Fibroblast of gingiva (primary cell): ENCODE measurements at places on chromosomes 13 and 19.

GRCh38 chr13:76825430-76825829 lies 60.8 kb downstream of the KCTD12 start:
- no peak for DNase-seq

DNA sequence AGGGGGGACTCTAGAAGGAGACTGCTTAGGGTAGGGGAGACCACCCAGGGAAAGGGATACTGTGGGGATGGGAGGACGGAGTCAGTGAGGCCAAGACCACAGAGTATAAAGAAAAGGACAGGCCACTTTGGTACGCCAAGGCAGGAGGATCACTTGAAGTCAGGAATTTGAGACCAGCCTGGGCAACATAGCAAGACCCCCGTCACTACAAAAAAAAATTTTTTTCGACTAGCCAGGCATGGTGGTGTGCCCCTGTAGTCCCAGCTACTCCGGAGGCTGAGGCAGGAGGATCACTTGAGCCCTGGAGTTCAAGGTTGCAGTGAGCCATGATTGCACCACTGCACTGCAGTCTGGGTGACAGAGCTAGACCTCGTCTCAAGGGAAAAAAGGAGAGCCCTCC lies 6.6 kb downstream of the IFNL3 start:
- DNase-seq = no peak

DNA sequence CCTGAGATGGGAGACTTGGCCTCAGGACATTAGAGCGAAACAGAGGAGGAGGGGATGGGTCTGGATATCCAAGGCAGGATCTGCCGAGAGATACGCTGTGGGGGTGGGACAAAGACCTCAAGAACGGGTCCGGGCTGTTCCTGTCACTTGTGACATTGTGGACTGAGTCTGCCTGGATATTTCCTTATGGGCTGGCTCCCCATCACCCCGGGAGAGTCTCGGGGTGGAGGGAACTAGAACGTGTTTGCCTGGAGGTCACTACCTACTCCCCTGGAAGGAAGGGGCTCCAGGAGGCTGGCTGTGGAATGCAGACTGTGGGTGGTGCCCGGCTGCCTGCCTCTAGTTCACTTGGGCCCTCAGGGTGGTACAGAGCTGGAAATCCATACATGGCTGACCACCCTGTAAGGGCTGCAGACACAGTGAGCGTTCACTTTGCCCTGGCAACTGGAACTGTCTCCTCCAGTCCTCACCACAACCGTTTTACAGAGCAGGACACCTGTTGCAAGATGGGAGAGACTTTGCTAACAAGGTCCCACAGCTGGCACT lies 26.4 kb downstream of the DNM2 start:
- DNase-seq = no peak

DNA sequence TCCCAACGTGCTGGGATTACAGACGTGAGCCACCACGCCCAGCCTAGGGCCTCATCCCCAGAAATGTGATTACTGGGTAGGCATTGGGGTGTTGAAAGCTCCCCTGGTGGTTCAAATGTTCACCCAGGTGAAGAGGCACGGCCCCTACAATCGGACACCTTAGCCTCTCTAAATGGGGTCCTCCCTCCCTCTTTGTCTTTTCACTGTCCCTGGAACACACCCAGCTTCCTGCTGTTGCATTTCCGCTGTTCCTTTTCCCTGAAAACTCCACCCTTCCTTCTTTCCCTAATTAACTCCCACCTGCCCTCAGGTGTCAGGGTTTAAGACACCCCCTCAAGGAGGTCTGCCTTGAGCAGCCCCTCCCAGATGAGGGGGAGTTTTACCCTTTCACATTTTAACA lies 3.6 kb upstream of the PRODH2 start:
- DNase-seq = no peak

GRCh38 chr19:4359627-4360000 lies 16.3 kb downstream of the MPND start:
- DNase-seq = no peak

DNA sequence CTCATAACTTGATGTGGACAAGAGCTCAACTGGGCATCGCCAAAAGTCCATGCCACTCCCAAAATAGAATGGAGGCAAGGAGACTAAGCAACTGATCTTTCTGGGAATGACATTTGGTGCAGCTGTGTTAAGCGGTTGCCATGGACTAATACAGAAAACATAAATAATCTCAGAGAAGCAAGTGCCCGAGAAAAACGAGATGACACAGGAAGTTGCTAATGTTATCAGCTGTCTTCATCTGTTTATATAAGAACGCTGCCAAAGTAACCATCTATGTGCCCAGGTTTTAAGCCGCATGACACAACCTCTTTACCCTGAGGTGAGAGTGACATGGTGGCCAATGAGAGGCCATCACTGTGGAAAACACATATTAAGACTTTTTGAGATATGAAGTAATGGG lies 54.9 kb upstream of the SACS start:
- DNase-seq = peak; percentile 37

GRCh38 chr13:95713651-95714050 lies 36.7 kb downstream of the DNAJC3 start:
- DNase-seq = peak; percentile 14

- DNase-seq = no peak
Measured at GRCh38 chr13:40146063-40146462, 490.6 kb downstream of the COG6 start.

DNA sequence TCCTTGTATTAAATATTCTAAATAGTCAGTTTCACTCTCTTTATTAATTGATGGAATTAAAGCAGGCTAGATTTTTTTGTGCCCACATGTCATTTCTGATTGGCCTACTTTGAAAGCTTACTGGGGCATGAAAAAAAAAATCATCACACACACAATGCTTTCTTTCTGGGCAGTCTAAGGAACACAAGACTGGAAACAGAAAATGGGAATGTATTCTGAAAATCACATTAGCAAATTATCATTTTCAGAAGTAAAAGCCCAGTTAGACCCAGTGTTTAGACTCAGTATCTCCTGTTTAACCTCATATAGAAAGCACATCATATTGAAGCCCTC lies 339.4 kb downstream of the SPRY2 start:
- no peak for DNase-seq

DNA sequence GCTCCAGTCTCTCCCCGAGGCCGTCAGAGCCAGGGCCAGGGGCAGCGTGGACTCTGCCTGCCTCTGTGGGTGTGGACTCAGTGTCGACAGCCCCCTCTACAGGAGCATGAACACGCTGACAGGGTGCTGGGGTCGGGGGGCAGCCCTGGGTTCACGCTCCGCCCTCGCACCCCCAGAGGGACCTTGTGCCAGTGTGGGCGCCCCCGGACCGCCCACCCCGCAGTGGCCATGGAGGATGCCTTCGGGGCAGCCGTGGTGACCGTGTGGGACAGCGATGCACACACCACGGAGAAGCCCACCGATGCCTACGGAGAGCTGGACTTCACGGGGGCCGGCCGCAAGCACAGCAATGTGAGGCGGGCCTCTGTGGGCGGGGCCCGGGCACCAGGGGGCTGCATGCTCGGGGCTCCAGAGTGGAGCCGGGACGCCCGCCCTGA lies 8.3 kb downstream of the TRPM4 start:
- DNase-seq = no peak
